CD4-positive, alpha-beta T cell (primary cell): ENCODE measurements at places on chromosomes 7 and 10.

GRCh38 chr10:77177161-77177560 is 460.4 kb downstream of the KCNMA1 start:
- no peak for DNase-seq

DNA sequence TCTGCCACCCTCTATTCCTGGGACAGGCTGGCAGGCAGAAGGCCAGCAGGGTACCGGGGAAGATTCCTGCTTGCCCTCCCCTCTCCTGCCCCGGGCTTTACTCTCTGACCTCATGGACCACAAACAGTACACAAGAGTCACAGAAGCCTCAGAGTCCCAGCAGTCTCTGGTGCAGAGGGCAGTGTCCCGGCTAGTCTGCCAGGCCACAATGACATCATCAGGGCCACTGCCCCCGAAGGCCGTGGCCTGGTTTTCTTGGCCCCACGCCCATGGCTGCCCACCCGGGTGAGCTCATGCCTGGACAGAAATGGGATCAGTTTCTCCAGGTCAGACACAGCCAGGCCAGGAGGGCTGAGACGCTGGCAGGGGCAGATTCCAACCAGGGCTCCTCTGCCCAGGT is 91.9 kb downstream of the MYL10 start:
- DNase-seq, result no peak

DNA sequence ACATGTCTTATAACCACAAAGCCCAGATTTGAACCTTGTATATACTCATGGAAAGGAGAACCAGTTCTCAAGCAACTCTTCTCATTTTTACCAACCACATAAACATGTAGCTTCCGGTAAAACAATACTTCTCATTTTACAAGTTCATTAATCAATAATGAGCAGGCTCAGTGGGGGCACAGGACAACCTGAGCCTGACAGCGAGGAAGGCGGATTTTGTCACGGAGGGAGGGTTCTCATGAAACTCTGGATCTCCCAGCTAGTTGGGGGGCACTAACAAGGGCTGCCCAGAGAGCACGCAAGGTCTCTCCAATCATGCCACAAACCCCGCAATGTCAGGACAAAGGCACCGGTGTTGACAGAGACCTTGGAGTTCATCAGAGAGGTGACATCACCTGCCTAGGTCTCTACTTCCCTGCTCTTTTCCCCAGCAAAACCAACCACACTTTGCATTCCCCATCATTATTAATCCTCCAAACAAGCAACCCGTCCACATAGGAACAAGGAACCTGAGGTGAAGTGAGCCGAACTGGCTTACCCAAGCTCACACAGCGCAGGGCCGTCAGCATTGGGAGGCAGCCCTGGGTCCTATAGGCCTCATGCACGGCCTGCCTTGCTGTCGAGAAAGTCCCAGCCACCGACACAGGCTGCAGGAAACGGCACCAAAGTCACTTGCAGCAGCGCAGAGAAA is 192.1 kb upstream of the KLF14 start:
- peak; percentile 76 for DNase-seq

- no peak for DNase-seq
Measured at GRCh38 chr7:135784013-135784412, 35.4 kb upstream of the FAM180A start.

GRCh38 chr10:31140716-31141115 is 109.1 kb upstream of the ZNF438 start:
- no peak for DNase-seq

DNA sequence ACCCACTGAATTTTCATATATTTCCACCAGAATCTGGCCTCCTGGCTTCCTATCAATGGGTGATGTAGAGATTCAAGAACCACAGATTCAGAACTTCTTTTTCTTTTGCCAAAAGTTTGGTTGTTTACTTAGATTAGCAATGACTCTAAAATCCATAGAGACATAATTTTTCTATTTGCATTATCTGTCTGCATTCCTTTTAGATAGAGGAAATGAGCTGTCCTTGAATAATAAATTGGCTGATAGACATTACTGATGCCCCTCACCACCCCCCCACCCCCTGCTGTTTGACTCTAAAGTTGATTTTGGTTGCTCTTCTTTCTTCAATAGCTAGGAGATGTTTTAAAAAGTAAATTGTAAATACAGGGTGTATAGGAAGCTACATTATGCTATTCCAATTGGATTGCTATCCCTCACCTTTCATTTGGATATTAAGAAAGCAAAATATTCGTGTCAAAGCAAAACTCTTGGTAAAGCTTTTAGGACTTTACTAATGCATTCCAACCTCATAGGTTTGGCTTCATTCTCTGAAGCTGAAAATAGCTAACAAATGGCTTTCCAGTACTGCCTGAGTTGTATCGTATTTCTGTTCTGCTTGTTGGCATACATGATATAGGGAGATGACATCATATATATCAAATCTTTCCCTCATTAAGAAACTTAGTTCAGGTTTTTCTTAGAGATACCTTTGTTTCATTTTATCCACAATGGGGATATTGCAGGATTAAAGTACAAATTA is 606.0 kb downstream of the ARL4A start:
- DNase-seq, result no peak

- DNase-seq, result no peak
Measured at GRCh38 chr7:55550010-55550663, 22.2 kb downstream of the VOPP1 start.

DNA sequence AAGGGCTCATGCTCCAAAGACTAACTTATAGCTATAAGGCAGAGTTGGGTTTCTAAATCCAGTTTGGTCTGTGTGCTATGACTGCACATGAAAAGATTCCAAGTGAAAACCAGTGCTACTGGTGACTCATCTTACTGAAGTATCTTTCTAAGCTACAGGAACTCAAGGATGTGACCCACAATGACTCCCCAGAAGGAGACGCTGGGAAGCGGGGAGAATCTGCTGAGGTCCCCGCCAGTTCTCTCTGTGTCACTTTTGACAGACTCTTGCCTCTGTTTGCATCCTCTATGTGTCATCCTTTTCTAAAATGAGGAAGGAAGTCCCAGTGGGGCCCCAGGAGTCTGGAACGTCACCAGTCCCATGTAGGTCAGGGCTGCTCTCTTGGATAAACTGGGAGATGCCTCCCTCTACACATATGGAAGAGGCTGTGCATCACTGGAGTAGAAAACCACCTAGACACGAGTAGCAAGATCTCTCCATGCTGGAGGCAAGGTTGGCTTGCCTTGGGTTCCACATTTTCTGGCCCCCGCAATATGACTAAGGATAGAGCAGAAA is 28.8 kb upstream of the GPR26 start:
- DNase-seq, result no peak
